RWPE2 (cell line): ENCODE measurements at places on chromosomes 4 and X.

GRCh38 chrX:38636949-38637819 lies 75.8 kb downstream of the TSPAN7 start:
- no peak for DNase-seq

- DNase-seq: no peak
These were observed 24.8 kb downstream of the HOPX start for GRCh38 chr4:56656346-56656643.

DNA sequence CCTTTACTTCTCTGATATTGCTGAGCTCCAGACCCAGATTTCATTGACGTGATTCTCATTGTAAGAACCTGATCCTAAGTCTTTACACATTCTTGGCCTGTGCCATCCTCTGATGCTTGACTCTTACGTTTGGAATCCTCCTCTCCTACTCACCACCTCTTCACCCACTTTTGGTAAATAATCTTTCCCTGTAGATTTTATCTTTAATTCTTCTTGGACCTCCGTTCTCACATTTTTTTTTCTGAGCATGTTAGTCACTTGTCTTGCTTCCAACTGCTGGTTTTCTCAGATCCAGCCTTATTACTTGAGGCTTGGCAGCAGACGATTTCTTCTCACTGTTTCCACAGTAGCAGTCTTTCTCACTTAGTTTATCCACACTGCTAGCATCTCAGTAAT lies 12.4 kb upstream of the SH3RF1 start:
- no peak for DNase-seq

DNA sequence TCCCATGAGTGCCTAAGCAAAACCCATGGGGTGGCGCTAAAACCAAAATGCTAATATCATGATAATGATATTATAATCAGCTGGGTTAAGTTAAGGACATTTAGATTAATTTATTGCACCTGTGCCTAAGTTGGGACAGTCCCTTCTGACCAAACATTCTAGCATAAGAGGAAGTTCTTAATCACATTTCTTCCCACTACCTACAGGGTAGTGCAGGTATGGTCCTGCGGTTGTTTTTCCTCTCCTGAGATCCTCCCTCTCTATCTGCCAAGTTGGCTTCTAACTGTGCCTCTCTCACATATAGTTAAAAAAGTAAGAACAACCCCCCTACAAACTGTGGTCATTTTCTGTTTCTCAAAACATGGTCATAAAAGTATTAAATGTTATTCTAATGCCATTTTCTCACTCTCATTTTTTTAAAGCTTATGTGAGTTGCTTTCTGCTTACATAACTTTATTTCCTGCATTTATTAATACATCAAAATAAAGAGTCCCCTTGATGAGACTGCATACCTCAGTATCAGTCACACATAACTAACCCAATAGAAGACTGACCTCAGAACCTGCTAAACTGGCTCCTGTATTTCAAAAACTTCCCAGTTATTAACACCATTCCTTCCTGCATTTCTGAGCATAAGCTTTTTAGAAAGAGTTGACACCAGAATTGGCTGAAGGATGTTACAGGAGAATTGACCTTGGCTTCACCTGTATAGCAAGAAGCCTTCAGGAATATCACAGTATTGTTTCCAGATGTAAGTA lies 1332.5 kb downstream of the FSTL5 start:
- no peak for DNase-seq

GRCh38 chrX:120286733-120287512 lies 24.3 kb downstream of the TMEM255A start:
- DNase-seq: no peak

DNA sequence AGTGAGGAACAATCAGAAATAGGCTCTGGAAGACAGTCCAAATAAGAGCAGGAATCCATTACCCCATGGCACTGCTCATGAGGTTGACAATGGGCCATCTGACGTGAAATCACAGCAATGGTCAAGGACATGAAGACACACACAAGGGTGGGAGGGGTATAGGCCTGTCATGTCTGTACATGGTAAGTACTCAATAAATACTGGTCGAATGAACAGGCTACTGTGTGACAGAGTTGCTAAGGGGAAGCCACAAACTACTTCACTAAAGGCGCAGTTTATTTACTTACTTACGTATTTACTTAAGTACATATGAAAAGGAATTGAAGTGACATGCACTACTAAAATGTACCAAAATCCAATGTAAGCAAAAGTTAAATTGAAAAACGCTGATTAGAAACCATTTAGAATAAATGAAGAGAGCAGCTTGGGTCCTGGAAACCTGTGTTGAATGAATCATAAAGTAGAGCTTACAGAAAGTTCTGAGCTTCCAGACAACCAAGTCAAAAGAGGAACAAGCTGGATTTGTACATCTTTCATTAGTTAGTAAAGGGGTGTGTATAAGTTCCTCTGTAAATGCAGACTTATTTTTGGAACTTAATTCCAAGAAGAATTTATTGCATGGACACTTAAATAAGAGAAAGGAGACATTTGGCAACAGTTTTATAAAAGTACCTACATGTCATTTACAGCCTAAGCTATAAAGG lies 32.7 kb downstream of the ALPK1 start:
- DNase-seq: no peak

- DNase-seq: no peak
These were observed 15.0 kb downstream of the AGA start for GRCh38 chr4:177427192-177427591.
